ENCODE measurements at places on chromosomes 12 and 14.
A peak's percentile ranks its signal among the peaks of the same experiment; 100 is the strongest.

DNA sequence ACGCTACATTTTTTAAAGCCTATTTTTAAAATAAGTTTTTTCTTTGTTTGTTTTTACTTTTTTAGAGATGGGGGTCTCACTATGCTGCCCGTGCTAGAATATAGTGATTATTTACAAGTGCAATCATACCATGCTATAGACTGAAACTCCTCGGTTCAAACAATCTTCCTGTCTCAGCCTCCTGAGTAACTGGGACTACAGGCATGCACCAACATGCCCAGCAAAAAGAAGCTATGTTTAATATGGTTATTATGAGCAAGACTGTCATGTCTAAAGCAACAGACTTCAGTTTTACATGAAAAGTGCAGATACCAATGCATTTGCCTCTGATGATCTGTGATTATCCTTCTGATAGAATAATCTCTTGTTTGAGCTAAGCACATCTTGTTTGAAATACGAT, 45.6 kb upstream of the SGPP1 start:
- DNase-seq, result no peak

- DNase-seq, result no peak
Measured at GRCh38 chr12:3086729-3087323, 9.6 kb downstream of the TSPAN9 start.

- no peak for DNase-seq
Measured at GRCh38 chr14:97337670-97338069, 540.5 kb downstream of the VRK1 start.

DNA sequence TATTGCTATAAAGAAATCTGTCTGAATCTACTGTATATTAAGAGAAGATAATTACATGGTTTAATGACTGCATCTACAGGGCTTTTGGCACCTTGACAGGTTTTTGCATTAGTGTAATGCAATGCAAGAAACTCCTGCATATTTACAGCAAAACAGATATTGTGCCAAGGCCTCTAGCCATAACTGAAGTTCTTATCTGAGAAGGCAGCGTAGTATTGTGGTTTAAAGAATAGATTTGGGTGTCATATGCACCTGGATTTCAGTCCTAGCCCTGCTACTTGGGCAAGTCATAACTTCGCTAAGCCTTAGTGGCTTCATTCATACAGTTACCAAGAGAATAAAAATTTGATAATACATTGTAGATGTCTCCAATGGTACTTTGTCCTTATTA, 350.1 kb downstream of the CCDC91 start:
- DNase-seq, result no peak

GRCh38 chr12:16389594-16389993, 42.1 kb downstream of the MGST1 start:
- DNase-seq, result no peak

DNA sequence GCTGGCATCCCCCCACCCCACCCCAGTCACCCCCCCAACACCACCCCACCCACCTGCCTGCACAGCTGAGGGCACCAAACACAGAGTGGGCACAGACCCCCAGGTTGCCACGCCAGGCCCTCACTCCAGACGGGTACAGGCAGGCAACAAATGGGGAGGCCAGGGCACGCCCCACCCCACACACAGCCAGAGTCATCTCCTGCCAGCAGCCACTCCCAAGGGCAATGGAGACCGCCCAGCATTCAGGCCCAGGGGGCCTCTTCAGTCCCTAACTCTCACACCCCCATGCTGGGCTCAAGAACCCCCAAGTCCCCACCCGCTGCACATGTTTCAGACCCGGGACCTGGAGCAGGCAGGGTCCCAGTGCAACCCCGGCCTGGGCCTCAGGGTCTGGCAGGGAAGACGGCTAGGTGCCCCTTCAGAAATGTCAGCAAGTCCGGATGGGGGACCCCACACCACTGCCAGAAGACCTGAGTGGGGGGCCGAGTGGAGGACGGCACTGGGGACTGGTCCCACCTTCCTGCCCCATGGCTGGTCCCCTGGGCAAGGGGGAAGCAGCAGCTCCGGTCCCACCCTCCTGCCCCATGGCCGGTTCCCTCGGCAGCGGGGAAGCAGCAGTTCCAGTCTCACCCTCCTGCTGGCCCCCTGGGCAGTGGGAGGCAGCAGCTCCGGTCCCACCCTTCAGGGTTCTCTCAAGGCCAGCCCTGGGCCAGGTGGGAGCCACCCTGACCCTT, 11.9 kb downstream of the AKT1 start:
- no peak for DNase-seq

DNA sequence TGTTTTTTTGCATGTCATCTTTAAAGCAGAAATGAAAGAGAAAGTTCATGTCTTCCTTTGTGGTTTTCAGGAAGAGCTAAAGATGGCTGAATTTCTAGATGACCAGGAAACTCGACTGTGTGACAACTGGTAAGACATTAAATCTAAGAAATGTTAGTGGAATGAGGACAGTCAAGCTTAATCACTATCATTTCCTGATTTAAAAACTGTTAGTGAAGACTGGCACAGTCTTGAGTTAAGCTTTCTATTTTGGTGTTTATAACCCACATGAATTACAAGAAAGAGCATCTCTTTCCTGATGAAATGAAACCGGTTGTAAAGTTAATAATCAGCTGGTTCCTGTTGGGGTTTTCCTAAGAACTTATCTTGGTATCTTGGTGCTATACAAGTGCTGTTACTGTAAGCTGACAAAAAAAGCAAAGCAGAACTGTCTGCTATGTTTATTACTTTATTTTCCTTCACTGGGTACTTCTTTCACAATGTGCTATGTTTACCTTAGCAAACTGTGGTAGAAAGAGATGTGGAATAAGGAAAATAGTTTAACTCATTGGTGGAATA, 5.2 kb downstream of the TRAFD1 start:
- peak; percentile 34 for DNase-seq

GRCh38 chr12:615620-616019, 47.6 kb downstream of the NINJ2 start:
- peak; percentile 54 for DNase-seq

GRCh38 chr12:122834104-122834920, 945 bp upstream of the HIP1R start:
- DNase-seq, result peak; percentile 68

DNA sequence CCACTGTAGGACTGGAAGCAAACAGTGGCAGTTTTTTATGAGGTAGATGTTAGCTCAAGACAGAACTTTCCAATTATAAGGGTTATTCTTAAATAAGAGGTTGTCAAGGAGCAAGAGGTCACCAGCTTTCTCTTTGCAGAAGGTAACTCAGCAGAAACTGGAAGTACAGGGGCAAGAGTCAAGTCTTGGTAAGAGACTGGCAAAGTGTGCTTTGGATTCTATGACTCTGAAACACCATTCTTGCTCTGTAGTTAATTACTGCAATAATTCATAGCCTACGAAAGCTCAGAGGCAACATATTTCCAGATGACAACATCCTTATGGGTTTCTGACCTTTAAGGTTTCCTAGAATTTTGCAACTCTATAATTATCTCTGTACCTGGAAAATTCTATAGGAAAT, 51.3 kb downstream of the RMST start:
- no peak for DNase-seq
